Activated CD4-positive, CD25-positive, alpha-beta regulatory T cell (primary cell): ENCODE measurements at places on chromosomes 6 and 20.

GRCh38 chr20:57025261-57025660, 241.2 kb downstream of the BMP7 start:
- DNase-seq, result no peak

GRCh38 chr6:57130661-57131177, 40.7 kb downstream of the ZNF451 start:
- no peak for DNase-seq

DNA sequence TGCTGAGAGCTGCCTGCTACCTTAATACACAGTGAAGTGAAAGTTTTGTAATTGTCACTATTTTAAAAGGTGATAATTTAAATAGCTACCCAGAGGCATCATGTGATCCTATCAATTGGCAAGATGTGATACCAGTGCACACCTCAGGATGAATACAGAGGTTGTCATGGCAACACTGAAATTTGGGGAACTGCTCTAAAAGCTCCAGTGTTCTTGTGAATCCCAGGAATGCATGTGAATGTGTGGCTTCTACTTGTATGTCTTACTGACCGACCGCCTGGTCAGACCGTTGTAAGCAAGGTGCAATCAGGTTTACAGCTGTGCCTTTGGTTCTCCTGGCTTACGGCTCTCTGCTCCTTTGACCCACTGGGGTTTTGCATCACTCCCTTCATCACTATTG, 146.3 kb upstream of the GJE1 start:
- DNase-seq, result no peak

GRCh38 chr20:7924692-7925091, 15.6 kb downstream of the HAO1 start:
- DNase-seq, result no peak

DNA sequence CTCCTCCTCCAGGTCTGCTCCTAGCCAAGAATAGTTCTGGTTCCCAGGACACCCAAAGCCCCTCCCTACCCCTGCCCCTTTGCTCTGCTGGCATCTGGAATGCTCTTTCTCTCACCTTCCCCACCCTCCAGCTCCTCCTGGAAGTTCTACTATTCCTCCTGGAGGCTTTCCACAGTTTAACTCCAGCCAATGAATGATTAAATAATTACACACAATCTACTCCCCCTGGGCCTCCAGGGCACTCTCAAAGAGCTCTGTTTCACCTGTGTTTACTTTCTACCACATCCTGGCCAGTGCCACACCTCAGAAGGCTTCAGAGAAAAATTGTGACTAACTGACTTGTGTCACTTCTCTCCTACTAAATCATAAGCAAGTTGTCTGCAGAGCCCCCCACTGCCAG, 36.2 kb downstream of the GCM1 start:
- no peak for DNase-seq

GRCh38 chr20:43842126-43843020, 72.3 kb upstream of the TOX2 start:
- DNase-seq, result no peak

GRCh38 chr6:31901415-31901952, 402 bp downstream of the ZBTB12 start:
- peak; percentile 60 for DNase-seq

DNA sequence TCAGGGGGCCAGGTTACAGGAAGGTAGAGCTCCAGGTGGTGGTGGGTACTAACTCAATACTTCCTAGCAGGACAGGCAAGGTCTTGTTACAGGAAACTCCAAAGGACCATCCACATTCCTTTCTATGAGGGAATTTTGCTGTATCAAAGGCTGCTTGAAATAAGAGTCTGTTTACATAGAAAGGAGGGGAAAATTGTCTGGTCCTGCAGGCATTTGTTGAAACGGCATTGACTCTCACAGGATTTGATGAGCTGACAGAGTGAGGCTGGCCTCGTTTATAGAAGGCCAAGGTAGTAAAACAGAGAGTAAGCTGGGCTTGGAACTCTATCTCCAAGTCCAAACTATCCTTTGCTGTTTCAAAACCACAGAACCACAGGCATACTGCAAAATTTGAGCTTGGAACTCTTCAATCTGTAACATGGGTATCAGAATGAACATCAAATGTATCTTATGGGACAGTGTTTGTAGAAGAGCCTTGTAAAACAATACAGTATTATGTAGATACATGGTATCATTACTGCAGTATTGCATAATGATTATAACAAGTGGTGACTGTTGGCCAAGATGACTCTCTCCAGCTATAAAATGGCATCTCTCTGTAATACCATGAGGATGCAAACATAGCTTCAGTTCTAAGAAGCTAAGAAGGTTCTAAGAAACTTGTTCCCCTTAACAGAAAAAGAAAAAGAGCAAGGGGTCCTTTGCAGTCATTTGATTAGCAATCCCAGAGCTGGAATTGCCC, 61.5 kb downstream of the TRAM2 start:
- no peak for DNase-seq

GRCh38 chr6:165081944-165082532, 227.4 kb downstream of the C6orf118 start:
- DNase-seq, result no peak

- DNase-seq, result no peak
Observed at GRCh38 chr6:31423550-31423949, 20.2 kb downstream of the MICA start.

- no peak for DNase-seq
Observed at GRCh38 chr20:64080013-64080812, at the start of gene OPRL1. Gene OPRL1 (plus strand): TSS chr20:64080082. CDS start chr20:64092721, 12,639 bp downstream.
